ENCODE measurements at places on chromosomes 5 and 9.

GRCh38 chr5:115180165-115180709 lies 10.5 kb upstream of the TRIM36 start:
- DNase-seq: no peak

GRCh38 chr9:126519660-126520420 lies 93.9 kb upstream of the LMX1B start:
- no peak for DNase-seq

DNA sequence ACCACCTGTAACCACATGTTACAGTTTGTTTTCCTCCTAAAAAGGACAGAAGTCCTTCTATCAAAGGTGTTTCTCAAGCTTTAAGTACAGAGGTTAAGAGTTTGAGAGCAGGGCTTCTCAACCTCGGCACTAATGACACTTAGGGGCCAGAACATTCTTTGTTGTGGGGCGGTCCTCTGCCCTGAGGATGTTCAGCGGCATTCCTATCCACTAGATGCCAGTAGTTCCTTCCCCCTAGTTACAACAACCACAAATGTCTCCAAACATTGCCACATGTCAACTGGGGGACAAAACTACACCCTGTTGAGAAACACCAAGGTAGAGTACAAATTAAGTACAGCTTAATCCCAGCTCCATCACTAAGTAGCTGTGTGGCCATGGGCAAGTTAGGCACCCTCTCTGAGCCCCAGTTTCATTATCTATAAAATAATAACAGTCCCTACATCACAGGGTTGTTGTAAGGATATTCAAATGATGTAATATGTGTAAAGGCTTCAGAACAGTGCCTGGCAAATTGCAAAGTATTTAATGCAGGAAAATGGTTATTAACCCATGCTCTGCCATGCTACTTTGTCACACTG lies 44.6 kb downstream of the PIP5K1B start:
- DNase-seq: no peak

DNA sequence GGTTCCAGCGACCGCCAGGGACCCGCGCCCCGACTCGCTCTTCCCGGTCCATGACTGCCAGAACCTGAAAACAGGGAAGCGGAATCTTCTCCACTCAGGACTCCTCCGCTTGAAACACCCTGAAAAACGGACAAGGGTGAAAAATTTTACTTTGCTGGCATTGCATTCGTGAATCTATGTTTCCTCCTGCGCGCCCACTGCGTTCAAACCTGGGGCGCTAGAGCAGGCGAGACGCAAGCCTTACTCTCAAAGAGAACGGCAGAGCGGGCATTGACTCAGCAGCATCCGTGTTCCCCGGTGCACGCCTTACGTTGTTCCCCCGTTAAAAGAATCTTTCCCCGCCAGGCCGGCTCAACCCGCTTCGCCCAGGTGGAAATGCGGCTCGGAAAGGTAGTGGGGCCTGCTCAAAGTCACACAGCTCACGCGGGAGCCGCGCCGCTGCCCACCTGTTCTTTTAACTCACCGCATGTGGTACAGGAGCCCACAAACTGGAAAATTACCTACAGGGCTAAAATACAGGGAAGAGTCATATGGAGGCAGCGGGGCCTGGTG lies 999 bp upstream of the DRD1 start:
- no peak for DNase-seq
